Breast epithelium (tissue), 4 donors: ENCODE measurements at places on chromosomes 11 and 22.

DNA sequence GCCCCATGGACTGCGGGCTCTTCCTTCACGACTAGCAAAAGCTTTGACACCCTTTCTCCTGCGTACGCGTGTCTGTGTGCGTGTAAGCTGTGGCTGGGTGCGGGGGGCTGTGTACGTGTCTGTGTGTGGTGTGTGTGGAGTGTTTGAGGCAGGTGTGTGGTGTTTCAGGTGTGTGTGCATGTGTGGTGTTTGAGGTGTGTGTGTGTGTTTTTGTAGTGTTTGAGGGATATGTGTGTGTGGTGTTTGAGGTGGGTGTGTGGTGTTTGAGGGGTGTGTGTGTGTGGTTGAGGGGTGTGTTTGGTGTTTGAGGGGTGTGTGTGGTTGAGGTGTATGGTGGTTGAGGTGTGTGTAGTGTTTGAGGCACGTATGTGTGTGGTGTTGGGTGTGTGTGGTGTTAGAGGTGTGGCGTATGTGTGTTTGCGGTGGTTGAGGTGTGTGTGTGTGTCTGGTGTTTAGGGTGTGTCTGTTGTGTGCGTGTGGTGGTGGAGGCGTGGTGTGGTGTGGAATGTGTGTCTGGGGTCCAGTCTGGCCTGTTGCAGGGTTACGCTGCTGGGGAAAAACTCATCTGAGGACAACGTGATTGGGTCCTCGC lies 687 bp upstream of the ARSA start:
- no peak for DNase-seq

DNA sequence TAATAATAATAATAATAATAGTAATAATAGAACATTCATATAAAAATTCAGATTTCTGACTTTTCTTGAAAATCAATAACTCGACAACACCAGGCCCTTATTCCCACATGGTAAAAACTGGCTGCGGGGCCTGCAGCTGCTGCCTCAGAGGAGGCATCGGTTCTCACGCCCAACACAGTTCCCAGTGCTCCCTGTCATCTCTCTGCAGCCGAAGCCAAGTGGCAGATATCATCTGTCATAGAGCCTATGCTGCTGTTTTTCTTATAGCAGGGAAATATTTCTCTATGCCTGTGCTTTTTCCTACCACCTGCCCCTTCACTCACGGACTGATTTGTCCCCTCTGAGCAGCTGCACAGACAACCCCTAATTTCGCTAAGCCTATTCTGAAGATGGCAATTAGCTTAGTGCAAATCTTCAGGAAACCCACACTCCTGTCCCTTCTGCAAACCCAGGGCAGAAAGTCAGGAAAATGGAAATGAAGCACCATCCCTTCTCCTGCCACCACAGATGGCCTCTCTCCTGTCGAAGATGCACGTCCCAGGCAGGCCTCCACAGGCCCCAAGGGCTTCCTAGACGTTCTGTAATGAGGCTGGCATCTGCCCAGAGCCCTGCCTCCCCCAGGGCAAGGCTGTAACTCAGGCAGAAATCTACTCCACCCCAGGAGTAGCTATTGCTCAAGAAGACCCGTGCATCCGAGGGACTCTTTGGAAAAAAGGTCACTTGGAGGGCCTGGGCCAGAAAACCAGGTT lies 66.7 kb downstream of the SYN3 start:
- no peak for DNase-seq

- DNase-seq = no peak
These were observed 97.9 kb downstream of the RCN1 start for GRCh38 chr11:32188785-32189184.

DNA sequence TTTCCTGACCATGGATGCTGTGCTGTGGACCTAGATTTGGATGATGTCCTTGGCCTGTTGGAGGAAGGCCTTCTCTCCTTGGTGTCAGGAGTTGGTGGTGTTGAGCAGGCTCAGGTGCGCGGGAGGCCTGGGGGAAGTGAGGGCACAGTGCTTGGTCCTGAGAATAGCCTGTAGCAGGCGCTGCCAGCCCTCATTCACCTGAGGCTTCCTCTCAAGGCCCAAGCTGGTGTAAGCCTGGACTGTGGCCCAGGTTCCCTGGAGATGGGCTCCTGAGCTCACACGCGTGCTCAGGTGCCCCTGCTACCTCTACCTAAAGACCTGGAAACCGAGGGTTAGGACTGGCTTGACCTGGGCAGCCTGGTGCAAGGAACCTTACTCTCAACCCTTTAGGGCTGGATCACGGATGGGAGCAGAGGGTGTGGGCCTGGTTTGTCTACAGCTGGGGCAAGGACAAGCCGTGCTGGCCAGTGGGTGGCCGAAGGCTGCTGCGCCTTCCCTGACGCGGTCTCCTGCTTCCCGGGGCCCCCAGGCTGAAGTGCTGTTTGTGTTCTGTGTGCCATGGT lies 7.8 kb upstream of the GRAMD4 start:
- DNase-seq = no peak

GRCh38 chr22:49827853-49828598 lies at the start of gene BRD1:
TSS of gene BRD1 (minus strand) at chr22:49827873. CDS start at chr22:49824317, 3,556 bp downstream.
- no peak for DNase-seq

DNA sequence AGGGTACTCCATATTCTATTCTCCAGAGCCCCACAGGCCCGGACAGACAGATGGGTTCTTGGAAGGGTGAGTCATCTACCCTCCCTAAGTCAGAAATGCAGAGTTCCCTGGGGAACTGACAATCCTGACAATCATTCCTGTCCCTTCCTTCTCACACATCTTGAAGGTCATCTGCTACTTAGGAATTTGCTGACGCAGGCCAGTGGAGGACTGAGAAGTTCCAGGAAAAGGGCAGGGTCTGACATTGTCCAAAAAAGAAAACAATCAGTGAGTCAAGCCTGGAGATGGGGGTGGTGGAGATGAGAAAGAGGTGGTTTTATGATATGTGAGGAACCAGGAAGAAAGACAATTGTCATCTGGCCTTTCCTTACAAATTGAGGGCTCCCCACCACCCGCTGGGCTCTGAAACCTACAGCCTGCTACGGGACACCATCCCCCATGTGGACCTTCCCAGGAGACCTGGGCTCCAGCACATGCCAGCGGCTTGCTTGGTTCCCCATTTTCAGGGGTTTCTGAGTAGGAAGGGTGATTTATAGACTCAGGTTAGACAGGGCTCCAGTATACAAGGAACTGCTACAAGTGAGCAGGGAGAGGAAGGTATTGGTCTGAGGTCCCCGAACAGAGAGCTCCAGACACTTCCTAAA lies 12.9 kb downstream of the CD59 start:
- no peak for DNase-seq

DNA sequence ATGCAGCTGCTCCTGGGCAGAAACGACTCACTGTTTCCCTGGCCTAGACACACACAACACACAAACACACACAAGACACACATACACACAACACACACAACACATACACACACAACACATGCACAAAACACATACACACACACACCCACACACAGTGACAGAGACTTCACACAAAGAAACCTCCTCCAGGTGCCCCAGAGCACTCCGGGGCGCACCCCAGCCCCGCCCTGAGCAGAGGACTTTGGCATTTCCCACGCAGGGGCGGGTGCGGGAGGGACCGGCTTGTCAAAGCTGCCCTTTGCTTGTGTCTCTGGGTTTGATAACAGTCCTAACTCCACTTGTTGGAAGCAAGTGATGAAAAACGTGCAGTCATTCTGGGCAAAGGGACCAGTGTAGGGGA lies 6.5 kb downstream of the APOBEC3A start:
- DNase-seq = no peak

GRCh38 chr22:46484861-46485595 lies 52.4 kb downstream of the CELSR1 start:
- DNase-seq = no peak
